ENCODE measurements at places on chromosomes 4 and X.

GRCh38 chr4:17787315-17787714 is 5.9 kb upstream of the FAM184B start:
- no peak for DNase-seq

- no peak for DNase-seq
These were observed 1537.0 kb downstream of the C4orf33 start for GRCh38 chr4:130632731-130633604.

DNA sequence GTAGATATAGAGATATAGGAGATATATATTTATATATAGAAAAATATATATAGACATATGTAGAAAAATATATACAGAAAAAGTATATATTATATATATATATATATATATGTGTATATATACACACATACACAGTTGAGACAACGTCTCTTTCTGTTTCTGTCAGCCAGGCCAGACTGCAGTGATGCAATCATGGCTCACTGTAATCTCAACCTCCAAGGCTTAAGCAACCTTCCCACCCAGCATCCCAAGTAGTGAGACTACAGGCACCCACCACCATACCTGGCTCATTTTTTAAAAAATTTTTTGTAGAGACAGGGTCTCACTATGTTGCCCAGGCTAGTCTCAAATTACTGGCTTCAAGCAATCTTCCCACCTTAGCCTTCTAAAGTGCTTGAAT is 426.3 kb downstream of the GPM6A start:
- DNase-seq, result no peak

DNA sequence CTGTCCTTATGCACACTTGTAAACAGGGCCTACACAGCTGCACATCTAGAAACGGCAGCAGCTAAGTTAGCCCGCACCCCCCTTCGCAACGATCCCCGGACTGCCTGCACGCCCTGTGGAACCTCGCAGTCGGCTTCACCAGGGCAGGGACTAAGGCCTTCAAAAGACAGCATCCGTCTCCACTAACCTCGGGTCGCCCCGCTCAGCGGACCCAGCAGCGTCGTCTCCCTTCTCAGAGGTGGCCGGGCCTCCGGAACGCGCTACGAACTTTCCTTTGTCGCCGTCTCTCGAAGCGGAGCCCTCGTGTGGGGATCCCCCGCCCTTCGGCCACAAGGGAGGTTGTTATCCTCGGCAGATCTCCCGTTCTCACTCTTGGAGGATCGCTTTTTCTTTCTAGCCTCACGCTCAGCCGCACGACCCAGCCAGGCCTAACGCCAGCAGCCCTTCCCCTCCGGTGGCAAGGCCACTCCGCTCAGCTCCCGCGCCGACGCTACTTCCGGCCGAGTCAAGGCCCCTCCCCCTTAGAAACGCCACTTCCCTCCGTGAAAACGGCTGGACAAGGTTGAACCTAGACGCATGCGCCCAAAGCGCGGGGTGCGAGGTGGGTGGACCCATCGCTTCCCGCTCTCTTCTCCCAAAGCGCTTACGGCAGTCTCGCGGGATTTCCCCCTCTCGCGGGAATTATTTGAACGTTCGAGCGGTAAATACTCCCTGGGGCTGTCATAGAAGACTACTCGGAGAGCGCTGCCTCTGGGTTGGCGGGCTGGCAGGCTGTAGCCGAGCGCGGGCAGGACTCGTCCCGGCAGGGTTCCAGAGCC is at the start of the genes DCAF16 and NCAPG:
DCAF16 (minus strand) TSS at position 498 of the 818 bp plus-strand sequence. CDS start 6,616 bp downstream, outside the sequence.
NCAPG (plus strand) TSS at position 720 of the 818 bp plus-strand sequence. CDS start 99 bp downstream, outside the sequence.
- DNase-seq, result peak; percentile 90

- DNase-seq, result no peak
These were observed at the start of gene BST1 for GRCh38 chr4:15702941-15703403. TSS of gene BST1 (plus strand) at chr4:15703065. CDS start at chr4:15703145, 80 bp downstream.
